ENCODE measurements at places on chromosomes 4 and X.
A peak's percentile ranks its signal among the peaks of the same experiment; 100 is the strongest.

GRCh38 chr4:71570492-71570891 lies 213.4 kb downstream of the GC start:
- no peak for DNase-seq

DNA sequence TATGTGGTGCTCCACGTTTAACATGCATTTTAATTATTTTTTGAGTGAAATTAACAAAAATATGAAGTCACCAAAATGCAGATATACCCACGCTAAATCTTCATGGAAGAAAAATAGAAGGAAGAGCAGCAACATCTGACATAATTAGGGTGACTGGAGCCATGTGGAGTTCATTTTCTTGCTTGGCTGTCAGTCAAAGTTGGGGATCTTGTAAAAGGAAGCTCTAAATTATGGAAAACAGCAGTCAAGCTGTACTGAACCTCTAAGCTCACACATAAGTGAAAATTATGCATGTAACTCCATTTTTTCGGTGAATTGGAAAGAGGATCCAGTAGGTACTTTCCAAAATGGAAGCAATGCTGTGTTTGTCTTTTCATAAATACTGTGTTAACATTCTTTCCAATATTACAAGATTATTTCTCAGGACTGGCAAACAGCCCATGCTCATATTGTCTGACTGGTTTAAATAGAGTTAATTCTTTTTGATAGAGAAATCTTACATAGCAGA lies 9.7 kb upstream of the PDGFC start:
- no peak for DNase-seq

- no peak for DNase-seq
Measured at GRCh38 chrX:100409610-100410590, at the start of gene PCDH19. Gene PCDH19 (minus strand): TSS chrX:100410273. CDS start chrX:100408597, 1,676 bp downstream.

DNA sequence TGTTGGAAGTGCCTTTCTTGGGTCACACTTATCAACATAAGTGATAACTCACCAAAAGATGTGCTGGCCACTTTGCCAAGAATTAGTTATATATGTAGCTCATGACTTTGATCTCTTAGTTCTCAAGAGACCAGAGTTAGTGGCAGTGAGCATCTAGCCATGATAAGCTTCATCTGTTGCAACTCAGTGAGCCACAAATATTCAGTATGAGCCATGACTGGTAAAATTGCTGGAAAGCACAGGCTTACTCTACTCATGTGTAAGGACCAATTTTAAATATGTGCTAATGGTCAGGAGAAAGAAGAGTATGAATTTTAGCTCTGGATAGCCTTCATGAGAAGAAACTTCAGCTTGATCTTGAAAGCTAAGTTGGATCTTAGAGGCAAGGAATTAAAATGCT lies 59.4 kb upstream of the TLL1 start:
- no peak for DNase-seq

DNA sequence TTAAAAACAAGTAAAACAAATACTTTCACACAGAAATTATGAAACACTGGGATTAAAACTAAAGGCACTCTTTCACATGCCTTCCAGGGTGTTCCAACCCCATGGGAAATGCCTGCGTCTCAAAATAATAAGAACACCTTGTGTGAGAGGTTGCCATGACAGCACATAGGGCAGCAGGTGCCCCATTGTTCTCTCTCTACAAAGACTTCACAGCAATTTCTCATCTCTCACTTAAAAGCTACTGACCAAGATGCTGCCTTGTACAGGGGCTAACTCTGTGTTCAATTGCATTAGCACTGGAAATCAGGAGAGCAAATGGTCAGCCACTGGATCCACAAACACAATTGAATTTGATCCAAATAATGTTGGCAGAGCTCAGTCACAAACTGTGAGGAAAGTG lies 102.5 kb upstream of the GALNTL6 start:
- DNase-seq: no peak

DNA sequence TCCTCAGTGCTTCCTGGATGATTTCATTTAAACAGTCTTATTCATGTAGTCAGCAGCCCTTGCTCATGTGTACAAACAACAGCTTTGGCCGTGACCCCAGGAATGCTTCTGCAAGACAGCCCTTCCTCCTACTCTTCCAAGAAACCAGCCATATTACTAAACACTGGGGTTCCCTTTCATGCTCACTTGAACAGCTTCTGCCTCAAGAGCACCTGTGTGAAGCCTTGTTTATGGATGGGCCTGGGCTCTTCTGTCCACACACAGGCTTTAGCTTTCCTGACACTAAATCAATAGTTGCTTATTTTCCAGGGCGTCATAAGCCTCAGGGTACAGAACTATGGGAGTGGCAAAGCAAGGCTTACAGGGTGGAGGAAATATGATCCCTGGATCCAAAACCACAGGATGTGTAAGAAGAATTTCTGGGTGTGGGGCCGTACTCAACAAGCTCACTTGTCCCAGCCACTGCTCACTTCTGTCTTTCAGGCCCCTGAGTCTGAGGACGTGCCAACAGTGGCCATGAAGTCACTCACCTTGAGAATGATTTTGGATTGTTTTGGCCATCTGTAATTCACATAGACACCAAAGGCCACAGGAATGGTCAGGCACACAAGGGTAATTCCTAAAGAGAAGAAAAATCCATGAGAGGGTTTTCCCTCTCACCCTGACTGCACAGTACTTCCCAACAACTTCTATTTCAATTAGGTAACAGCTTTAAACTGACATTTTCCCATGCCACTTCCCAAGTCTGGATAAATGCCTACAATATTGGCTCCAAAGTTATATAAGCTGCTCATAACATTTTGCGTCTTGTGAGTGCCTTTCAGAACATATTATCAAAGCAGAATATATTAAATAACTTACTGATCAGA lies 17.7 kb downstream of the SLC10A6 start:
- no peak for DNase-seq

DNA sequence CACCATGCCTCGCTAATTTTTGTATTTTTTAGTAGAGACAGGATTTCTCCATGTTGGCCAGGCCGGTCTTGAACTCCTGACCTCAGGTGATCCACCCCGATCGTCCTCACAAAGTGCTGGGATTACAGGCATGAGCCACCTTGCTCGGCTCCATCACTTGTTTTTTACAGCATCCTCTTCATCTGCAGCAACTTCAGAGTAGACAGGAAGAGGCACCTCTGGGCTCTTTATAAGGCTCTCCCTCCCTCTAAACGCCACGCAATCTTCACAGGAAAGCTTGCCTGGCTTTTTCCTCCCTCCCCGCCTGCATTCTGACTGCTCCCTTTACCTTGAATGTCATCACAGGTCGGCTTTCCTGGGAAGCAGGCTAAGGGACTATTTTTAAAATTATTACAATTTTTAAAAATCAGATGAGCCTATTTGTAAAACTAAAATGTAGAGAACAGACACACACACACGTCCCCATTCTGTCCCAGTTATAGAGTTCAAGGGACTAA lies 111.5 kb upstream of the LDB2 start:
- DNase-seq: no peak

GRCh38 chr4:114132830-114133229 lies 153.4 kb upstream of the ARSJ start:
- no peak for DNase-seq

- DNase-seq: no peak
Measured at GRCh38 chr4:146333187-146333894, 119.0 kb downstream of the REELD1 start.

GRCh38 chr4:3412257-3413020 lies 29.3 kb upstream of the HGFAC start:
- no peak for DNase-seq

- no peak for DNase-seq
Measured at GRCh38 chr4:67152976-67153375, 392.3 kb downstream of the CENPC start.

DNA sequence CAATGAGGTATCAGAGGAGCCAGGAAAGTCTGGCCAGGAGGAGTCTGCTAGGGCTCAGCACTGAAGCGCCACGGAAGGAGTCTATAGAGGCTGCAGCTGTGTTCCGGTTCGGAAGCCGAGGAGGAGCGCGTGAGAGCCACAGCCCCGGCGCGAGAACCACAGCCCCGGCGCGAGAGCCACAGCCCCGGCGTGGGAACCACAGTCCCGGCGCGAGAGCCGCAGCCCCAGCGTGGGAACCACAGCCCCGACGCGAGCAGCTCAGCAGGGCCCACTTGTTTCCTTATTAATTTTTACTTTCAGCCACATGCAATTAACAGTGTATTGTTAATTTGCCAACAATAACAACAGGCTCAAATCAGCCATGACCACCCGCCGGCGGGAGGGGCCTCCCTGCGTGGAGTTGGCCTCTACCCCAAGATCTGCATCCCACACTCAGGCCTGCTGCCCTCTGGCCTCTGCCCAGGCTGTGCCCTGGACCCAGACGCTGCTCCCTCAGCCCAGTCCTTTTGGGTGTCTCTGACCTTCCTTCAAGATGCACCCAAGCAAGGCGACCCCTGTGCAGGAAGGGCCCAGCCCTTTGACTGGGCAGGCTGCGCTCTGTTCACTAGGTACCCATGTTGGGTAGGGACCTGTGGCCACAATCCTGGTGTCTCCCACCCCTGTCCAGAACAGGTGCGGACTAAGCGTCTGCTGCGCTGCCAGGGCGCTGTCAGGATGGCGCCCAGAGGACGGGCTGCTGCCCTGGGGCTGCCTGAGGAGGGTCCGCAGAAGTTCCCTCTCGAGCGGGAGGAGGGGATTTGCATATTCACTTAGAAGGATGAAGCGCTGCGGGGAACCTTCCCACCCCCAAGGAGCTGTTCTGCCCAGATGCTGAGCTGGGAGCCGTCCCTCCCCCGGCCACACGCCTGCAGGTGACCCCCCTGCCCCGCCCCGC lies 113.8 kb downstream of the ADRA2C start:
- no peak for DNase-seq

DNA sequence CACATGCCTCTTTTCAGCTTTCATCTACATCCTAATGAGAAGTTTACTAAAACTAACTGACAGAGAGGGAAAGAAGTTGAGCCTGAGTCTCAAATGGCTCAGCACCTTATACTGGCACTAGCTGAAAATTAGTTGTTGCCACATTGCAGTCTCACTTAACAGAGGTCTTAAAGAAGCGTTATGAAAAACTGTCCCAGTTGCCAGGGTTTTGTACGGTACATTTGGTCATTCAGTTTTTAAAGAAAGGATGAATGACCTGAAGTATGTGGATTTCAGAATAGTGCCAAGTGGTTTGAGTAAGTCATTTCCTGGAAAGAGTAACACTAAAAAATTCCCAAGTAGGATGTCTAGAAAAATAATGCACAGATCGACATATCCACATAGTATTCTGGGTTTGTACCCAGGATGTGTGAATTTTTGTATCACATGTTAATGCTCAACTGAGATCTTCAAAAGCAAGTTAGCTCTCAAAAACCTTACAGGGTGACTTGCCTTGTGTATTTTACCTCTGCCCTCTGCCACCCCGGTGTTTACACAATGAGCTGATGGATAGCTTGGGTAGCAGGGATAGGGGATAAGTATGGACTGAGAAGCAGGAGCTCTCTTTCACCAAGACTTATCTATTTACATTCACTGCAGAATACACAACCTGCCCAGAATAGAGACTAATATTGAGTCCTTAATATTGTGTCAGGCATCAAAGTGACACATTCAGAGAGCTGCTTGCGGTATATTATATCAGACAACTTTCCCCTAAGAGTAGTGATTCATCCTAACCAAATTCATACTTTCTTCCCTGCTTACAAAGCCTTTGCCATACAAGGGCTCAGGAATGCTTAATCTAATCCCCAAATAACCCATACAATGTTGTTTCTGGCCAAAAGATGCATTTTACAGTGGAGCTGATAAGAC lies 1075.7 kb upstream of the PABPC4L start:
- no peak for DNase-seq

- peak; percentile 51 for DNase-seq
Measured at GRCh38 chr4:153222707-153223426, 18.6 kb downstream of the TRIM2 start.

DNA sequence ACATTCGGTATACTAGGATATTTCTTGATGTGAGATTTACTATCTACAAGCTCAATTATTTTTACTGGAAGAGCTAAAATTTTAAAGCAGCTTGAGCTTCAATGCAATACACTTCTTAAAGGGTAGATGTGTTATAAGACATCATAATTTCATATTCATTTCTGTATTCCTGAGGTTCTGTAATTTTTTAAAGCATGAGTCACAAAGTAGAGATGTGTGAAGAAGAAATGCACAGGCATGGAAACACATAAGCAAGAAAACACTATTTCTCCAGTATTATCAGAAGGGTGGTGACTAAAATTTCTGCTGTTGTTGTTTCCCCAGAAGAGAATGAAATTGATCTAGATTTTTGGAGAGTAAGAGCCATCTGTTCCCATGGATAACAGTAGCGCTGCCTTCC lies 72.6 kb downstream of the INPP4B start:
- DNase-seq: no peak

DNA sequence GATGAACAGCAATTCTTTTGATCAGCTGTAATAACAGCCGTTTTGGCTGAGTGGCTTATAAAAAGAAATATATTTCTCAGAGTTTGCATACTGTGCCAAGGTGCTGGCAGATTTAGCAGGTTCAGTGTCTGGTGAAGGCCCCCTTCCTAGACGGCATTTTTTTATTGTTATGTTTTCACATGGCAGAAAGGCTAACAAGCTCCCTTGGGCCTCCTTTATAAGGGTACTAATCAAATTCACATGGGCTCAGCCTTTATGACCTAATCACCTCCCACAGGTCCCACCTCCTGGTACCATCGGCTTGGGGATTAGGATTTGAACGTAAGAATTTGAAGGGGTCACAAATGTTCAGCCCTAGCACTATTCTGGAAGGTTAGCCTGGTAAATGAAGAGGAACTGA lies 431.9 kb downstream of the SPOCK3 start:
- DNase-seq: no peak

DNA sequence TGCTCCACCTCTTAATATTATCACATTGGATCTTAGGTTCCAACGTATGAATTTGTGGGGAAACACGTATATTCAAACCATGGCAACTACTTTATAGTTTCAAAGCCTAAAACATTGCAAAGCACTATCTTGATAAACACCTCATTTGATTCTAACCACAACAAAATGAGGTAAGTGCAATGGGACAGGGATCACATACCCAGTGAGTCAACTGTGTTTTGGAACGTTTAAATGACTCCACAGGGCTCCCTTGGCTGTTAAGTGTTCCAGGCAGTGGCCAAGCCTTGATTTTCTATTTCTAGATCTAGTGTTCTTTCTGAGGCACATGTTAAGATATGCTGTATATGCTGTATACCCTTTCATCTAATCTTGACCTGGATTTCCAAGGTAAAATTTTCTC lies 54.5 kb upstream of the C1QTNF7 start:
- DNase-seq: no peak

- no peak for DNase-seq
Measured at GRCh38 chr4:2906218-2906617, 57.0 kb downstream of the NOP14 start.

GRCh38 chr4:10687526-10687925 lies 3.0 kb upstream of the CLNK start:
- no peak for DNase-seq

DNA sequence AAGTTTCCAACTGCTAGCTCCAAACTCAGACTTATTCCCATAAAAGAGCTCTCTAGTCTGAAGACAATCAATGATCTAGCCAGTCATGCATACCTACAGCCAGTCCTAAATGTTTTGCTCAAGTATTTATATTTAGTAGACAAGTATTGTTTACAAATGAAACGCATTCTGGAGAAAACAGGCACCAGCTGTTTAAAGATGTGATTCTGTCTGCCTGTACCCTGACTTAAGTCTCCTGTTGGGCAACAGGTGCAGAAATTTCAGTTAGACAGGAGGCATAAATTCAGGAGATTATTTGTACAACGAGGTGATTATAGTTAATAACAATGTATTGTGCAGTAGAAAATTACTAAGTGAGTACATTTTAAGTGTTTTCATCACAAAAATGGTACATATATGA lies 28.9 kb downstream of the LNX1 start:
- no peak for DNase-seq

- no peak for DNase-seq
Measured at GRCh38 chr4:94533405-94534223, 81.9 kb downstream of the PDLIM5 start.

Measured in NCI-H1092 (cell line).